Ascending aorta (tissue), 2 donors: ENCODE measurements at places on chromosomes 11 and 22.
A peak's percentile ranks its signal among the peaks of the same experiment; 100 is the strongest.

- no peak for DNase-seq
- no peak overlapping the region for H3K4me3 ChIP-seq
These were observed 37.6 kb upstream of the PARVG start for GRCh38 chr22:44143105-44143474.

GRCh38 chr11:8967184-8967583 lies 2.9 kb upstream of the TMEM9B start:
- H3K36me3 ChIP-seq = no peaks in the 10 kb centered on the region
- H3K4me1 ChIP-seq = peaks cover 12% of the 10 kb centered on the region
- no peak overlapping the region for H3K27ac ChIP-seq
- DNase-seq = no peak
- no peak overlapping the region for H3K4me3 ChIP-seq

- H3K36me3 ChIP-seq = no peaks in the 10 kb centered on the region
- peak overlapping the region; percentile 76 for H3K27ac ChIP-seq
- peak; percentile 83 for DNase-seq
- H3K4me3 ChIP-seq = no peak overlapping the region
- H3K27me3 ChIP-seq = no peaks in the 10 kb centered on the region
These were observed 451.2 kb downstream of the MIAT start for GRCh38 chr22:27108425-27109114.

- no peak for DNase-seq
- no peaks in the 10 kb centered on the region for H3K27me3 ChIP-seq
- H3K27ac ChIP-seq = no peak overlapping the region
- peaks cover 21% of the 10 kb centered on the region for H3K4me1 ChIP-seq
- no peak overlapping the region for H3K4me3 ChIP-seq
These were observed 117.6 kb upstream of the FGF3 start for GRCh38 chr11:69936771-69937170.

GRCh38 chr22:35746946-35747703 lies 29.5 kb downstream of the APOL5 start:
- no peaks in the 10 kb centered on the region for H3K27me3 ChIP-seq
- H3K27ac ChIP-seq = no peak overlapping the region
- no peaks in the 10 kb centered on the region for H3K4me1 ChIP-seq
- DNase-seq = no peak
- peaks cover 24% of the 10 kb centered on the region for H3K36me3 ChIP-seq

DNA sequence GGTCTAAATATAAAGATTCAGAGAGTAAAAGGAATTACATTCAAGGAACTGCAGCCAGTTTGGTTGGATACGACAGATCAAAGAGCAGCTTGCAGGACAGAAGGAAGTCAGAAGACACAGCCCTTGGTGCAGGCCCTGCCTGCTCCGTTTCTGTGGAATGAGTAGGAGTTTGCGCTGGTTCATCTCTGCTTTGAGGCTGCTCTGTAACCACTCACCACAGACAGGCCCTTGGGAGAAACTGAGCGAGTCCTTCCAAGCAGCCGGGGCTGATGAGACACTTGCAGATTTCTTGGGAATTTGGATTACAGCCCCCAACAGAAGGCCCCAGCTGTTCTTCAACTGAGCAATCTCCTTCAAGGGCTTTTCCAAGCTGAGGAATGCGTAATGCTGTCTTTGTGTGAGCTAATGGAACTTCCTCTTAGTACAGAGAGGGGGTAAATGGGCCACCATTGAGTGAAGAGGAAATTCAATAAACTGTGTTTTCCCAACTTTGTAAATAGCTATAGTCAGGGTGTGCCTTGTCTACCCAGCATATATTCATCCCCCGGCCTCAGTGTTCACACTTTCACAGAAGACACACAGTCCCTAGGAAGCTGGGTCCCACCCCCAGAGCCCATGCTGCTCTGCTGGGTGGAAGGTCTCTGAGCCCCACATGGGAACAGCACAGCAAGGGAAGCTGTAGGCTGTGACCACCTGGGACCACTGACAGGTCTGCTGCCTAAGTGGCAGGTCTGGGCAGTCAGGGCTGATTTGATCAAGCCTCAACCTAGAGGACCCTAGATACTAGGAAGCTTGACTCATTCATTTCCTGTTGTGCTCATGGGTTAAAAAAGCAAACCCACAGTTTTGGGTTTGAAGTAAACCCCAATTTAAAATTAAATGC lies 16.6 kb downstream of the IL10RA start:
- DNase-seq = no peak
- no peaks in the 10 kb centered on the region for H3K27me3 ChIP-seq
- H3K27ac ChIP-seq = peak overlapping the region; percentile 13
- no peaks in the 10 kb centered on the region for H3K4me1 ChIP-seq
- H3K36me3 ChIP-seq = no peaks in the 10 kb centered on the region
- H3K4me3 ChIP-seq = no peak overlapping the region

GRCh38 chr11:124877910-124878758 lies 12.9 kb downstream of the ROBO3 start:
- no peak overlapping the region for H3K4me3 ChIP-seq
- H3K27me3 ChIP-seq = no peaks in the 10 kb centered on the region
- H3K36me3 ChIP-seq = no peaks in the 10 kb centered on the region
- DNase-seq = no peak
- H3K27ac ChIP-seq = no peak overlapping the region

DNA sequence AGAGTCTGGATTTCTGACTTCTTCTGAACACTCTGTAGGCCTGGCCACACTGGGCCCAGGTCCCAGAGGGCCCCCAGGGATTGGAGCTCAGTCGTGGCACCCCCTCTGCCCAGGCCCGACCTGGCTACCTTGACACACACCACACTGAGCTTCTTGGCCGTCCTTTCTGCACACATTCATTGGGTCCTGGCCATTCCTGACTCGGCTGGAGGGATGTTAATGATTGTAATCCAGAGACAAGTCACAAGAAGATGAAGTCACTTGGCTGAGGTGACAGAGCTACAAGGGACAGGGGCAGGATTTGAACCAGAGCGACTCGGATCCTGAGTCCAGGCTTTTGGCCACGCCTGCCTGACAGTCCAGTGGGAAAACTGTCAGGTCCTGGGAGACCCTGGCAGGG lies 23.9 kb upstream of the PDGFB start:
- H3K4me1 ChIP-seq = no peaks in the 10 kb centered on the region
- DNase-seq = no peak
- no peaks in the 10 kb centered on the region for H3K27me3 ChIP-seq
- H3K36me3 ChIP-seq = no peaks in the 10 kb centered on the region
- H3K4me3 ChIP-seq = no peak overlapping the region

GRCh38 chr22:39003165-39003638 lies 10.9 kb upstream of the APOBEC3C start:
- H3K4me1 ChIP-seq = no peaks in the 10 kb centered on the region
- DNase-seq = peak; percentile 86
- no peaks in the 10 kb centered on the region for H3K36me3 ChIP-seq
- peak overlapping the region; percentile 6 for H3K27ac ChIP-seq

- H3K4me1 ChIP-seq = peaks cover 4% of the 10 kb centered on the region
- no peaks in the 10 kb centered on the region for H3K27me3 ChIP-seq
- no peak overlapping the region for H3K4me3 ChIP-seq
- peak overlapping the region; percentile 72 for H3K27ac ChIP-seq
These were observed 8.5 kb upstream of the ME3 start for GRCh38 chr11:86680716-86681482.

DNA sequence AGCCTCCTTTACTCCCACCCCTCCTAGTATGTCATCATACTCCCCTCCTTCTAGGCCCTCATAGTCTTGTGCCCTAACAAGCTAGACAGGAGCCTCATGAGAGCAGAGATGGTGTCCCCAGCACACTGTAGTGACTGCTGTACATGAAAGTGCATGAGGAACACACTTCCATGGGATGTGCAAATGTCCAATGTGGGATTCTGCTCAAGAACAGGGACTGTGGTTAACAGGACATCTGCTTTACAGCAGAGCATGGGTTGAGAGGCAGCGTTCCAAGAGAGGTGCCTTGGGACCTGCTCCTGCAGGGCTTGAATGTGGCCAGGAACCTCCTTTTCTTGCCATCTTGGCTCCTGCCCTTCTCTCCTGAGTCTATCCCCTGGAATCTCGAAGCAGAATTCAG lies 45.3 kb downstream of the HIRA start:
- no peaks in the 10 kb centered on the region for H3K27me3 ChIP-seq
- no peaks in the 10 kb centered on the region for H3K4me1 ChIP-seq
- DNase-seq = no peak
- H3K27ac ChIP-seq = no peak overlapping the region
- H3K4me3 ChIP-seq = no peak overlapping the region

DNA sequence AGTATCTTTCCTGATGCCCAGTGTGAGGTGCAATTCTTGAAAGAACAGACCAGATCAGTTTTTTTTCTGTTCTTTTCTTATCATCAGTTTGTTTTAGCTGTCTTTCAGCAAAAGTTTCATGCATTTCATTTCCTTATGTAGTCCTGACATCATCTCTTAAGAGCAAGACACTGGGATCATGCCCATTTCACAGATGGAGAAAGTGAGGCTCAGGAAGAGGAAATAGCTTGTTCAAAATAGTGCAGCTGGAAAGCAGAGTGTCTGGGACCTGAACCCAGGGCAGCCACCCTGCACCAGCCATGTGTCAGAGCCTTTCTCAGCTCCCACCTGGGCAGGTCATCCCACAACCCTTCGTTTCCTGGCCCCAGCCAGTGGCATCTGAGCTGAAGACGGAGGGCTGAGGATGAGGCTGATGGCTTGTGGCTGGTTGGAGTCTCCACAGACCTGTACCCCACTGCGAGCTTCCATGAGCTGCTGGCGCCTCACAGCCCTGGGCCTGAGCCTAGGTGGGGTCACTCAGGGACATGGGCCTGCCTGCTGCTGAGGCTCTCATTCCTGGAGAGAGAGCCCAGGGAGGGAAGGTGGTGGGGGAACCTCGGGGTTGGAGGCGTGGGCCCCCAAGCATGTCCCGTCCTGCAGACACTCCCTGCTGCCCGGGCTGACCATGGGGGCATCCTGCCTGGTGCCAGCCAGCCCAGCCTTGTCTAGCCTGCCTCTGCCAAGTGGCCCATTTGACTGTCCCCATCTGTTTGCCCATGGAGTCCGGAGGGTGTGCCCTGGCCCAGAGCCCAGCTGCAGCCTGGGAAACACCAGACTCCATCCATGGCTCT lies 61.8 kb downstream of the SMIM38 start:
- H3K27me3 ChIP-seq = no peaks in the 10 kb centered on the region
- DNase-seq = peak; percentile 41
- no peaks in the 10 kb centered on the region for H3K4me1 ChIP-seq
- no peak overlapping the region for H3K27ac ChIP-seq

- no peak for DNase-seq
- H3K36me3 ChIP-seq = no peaks in the 10 kb centered on the region
These were observed 45.2 kb upstream of the LIPT2 start for GRCh38 chr11:74538680-74539079.

- H3K4me1 ChIP-seq = peaks cover 5% of the 10 kb centered on the region
- peak overlapping the region; percentile 74 for H3K4me3 ChIP-seq
- no peaks in the 10 kb centered on the region for H3K36me3 ChIP-seq
- DNase-seq = no peak
- H3K27me3 ChIP-seq = no peaks in the 10 kb centered on the region
These were observed 3.4 kb downstream of the CCDC89 start for GRCh38 chr11:85682330-85683305.

DNA sequence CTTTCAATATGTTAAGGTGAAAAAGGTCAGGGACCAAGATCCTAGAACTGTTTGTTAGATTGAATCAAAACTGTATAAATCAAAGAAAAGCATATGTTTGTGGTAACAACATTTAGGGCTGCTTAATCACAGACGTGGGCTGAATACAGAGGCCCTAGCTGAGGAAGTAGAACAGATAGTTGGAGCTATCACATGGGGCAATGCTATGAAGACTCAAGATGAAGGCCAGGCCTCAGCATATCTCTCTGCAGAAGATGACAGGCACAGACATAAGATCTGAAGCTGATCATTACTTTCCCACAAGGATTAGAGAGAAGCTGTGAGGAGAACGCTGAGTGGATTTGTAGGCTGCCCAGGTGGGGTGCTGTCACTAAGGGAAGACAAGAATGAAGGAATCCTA lies 158.6 kb upstream of the CARD18 start:
- no peaks in the 10 kb centered on the region for H3K27me3 ChIP-seq
- no peak overlapping the region for H3K27ac ChIP-seq
- H3K4me3 ChIP-seq = no peak overlapping the region
- H3K4me1 ChIP-seq = no peaks in the 10 kb centered on the region
- DNase-seq = no peak

DNA sequence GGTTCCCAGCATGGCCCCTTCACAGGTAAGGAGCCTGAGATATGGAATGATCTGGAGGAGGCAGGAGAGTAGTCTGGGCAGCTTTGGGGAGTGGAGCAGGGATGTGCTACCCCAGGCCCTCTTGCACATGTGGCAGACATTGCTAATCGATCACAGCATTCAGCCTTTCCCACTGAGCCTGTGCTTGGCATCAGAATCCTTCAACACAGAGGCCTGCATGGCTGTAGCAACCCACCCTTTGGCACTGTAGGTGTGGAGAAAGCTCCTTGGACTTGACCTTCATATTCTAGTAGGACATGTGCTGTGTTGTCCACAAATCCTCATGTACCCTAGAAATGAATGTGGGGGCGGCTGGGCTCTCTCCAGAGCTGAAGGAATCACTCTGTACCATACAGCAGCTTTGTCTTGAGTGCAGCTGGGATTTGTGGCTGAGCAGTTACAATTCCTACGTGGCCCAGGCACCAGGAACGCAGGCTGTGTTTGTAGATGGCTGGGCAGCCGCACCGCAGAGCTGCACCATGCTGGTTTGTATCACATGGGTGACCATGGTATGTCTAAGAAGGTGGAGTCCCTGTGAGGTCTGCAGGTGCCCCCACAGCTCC lies 21.8 kb upstream of the PPP6R3 start:
- no peak overlapping the region for H3K4me3 ChIP-seq
- H3K4me1 ChIP-seq = peaks cover 6% of the 10 kb centered on the region
- no peak for DNase-seq
- peaks cover 92% of the 10 kb centered on the region for H3K36me3 ChIP-seq
- H3K27me3 ChIP-seq = no peaks in the 10 kb centered on the region

DNA sequence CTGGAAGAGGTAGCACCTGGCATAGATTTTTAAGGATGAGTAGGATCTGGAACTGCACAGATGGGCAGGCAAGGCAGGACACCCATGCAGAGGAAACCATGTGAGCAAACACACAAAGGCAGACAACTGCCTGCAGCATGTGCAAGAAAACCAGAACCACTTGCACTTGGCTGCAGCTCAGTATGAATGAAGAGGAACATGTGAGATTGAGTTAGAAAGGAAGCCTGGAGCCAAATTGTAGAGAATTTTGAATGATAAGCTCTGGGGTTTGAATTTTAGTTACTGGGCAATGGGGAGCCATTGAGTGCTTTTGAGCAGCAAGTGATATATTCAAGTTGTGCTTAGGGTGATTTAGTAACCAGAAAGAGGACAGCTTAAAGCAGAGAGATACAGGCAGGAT lies 583.4 kb downstream of the SOX6 start:
- DNase-seq = no peak
- no peaks in the 10 kb centered on the region for H3K36me3 ChIP-seq
- H3K27me3 ChIP-seq = no peaks in the 10 kb centered on the region
- H3K27ac ChIP-seq = no peak overlapping the region

GRCh38 chr11:10975287-10975721 lies 117.5 kb upstream of the ZBED5 start:
- no peaks in the 10 kb centered on the region for H3K4me1 ChIP-seq
- H3K27ac ChIP-seq = no peak overlapping the region
- H3K36me3 ChIP-seq = no peaks in the 10 kb centered on the region
- DNase-seq = no peak
- no peak overlapping the region for H3K4me3 ChIP-seq
- H3K27me3 ChIP-seq = no peaks in the 10 kb centered on the region
